Skeletal muscle cell (primary cell): ENCODE measurements at places on chromosomes 7 and 10.

DNA sequence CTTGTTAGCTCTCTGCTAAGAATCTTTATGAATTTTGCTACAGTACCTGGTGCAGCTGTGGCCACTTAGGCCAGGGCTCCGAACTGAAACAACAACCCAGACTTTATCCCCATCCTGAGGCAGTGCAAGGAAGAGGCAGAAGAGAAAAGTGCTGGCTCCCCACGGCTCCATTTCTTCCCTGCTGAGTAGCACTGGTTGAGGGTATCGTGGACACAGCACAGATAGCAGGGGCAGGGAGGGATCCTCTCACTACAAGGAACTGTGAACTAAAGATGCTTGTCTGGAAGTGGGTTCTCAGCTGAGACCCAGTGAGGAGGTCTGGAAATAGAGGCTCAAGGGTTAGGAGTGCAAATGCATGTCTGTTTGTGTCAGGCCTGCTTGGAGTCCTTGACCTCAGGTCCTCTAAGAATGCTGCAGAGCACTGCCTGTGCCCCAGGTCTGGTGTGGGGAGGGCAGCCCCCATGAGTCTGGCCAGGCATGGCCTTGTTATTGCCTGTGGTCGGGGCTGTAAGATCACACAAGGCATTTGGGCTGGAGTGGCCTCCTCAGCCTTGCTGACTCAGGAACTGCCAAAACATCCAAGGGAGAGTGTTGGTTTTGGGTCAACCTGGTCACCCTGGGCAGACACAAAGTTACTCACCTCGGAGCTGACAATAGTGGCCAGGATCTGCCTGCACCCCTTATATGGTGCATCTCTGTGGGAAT lies 58.1 kb downstream of the DMBT1 start:
- no peak for DNase-seq

DNA sequence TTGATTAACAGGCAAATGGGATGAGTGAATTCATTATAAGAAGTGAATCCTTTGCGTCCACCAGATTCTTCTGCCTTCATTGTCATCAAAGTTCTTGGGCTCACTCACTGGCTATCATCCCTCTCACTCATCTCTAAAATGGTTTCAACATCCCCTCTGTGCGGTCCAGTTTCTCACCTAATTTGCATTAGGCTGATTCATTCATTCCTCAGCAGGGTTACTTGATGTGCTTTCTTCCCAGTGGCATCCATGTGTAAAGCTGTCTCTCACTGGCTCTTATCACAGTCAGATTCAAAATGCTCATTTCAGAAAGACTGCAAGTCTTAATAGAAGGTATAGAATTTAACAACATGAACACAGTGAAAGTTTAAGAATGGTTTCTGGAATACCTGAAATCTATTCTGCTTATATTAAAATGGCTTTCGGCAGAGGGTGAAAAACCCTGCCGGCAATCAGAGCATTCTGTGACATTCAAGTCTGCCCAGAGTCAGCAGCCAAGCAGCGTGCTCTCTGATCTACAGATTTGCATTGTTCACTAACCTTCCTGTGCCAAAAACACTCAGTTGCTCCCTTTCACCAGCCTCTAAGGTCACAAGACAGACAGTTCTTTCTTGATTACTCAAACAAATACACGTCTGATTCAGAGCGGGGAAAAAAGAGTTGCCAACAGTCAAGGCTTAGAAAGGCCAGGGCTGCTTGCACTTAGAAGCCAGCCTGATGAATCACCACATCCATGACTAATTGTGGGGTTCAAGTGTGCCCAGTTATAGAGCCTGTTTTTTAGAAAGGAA lies 106.7 kb downstream of the TES start:
- DNase-seq = peak; percentile 99

GRCh38 chr7:6130007-6130587 lies 98.9 kb downstream of the ANKRD61 start:
- DNase-seq = no peak

- DNase-seq = peak; percentile 56
Observed at GRCh38 chr7:80876894-80877414, 41.9 kb downstream of the SEMA3C start.

DNA sequence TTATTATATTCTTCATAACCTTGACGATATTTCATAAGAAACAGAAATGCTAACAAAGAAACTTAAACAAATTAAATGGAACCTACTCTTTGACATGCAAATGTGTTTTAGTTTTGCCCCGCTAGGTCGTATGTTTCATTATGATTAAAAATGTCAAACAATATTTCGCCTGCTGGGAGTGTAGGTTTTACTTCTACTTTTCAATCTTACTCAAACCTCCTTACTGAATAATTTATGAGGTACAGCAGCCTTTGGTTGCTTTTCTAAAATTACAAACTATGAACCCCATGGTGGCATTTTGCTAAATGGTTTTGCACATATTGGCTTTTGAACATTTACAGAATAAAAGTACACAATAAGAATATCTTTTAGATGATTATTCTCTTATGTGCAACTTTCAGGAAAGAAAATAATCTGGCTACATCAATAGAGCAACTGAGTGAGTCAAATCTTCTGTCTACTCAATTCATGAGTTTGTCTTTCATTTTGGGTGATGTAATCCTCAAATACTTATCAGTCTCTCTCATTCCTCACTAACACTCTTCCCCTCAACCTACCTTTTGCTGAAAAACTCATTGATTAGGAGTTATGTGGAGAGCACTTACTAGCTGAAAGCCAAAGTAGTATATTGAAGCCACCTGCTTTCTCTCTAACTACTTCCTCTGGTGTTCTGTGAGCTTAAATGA lies 1226.4 kb downstream of the XPNPEP1 start:
- DNase-seq = no peak

- no peak for DNase-seq
Observed at GRCh38 chr7:92682903-92683539, 92.8 kb upstream of the FAM133B start.

- DNase-seq = no peak
Observed at GRCh38 chr7:157016024-157016351, 5.5 kb upstream of the MNX1 start.

GRCh38 chr7:158107806-158108205 lies 479.8 kb downstream of the PTPRN2 start:
- no peak for DNase-seq

GRCh38 chr7:26179826-26180497 lies 20.6 kb downstream of the HNRNPA2B1 start:
- no peak for DNase-seq

GRCh38 chr10:29788113-29788512 lies 153.3 kb upstream of the SVIL start:
- DNase-seq = no peak

DNA sequence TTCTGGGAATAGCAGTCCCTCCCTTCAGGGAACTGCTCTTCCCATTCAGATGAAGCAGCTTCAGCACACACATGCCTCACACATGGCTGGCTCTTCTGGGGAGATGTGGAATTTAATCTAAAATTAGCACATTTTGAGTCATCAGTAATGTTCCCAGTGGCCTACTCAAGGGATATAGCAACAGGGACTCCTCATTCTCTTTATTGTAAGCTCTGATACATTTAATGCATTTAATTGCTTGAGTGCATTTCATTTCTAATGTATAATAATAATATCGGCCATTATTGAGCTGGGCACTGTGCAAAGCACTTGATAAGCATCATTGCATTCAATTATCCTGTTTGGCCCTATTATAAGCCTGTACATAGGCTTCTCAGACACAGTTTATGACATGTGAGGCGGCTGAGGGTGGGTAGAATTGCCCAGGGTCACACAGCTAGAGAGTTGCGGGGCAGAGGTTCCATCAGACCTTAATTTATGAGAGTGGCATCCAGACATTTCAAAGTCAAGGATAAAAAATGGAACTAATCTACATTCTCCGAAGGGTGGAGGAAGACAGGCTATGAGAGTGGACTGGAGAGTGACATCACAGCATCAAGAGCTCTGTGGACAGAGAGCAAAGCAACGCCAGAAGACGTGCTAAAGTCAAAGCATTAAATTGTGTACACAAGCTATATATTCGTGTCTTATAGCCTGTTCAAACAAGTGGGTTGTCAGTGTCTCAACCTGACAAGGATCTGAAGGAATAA lies 76.8 kb downstream of the LANCL2 start:
- DNase-seq = peak; percentile 33

DNA sequence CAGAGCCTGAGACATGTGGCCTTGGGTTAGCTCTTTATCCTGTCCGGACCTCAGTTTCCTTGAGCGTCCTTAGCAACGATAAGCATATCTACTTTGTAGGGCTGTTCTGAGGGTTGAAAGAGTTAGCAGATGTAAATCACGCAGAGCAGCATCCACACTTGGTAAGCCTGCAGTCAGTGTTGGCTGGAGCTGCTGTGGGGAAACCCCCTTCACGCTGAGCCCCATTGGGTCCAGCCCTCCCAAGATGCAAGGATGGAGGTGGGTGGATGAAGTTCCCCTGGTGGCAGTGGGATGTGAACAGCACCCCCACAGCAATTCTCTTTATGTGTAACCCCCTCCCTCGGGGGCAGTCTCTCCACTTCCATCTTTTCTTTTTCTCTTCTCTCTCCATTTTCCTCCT lies 109.9 kb downstream of the PLXNA4 start:
- no peak for DNase-seq

- no peak for DNase-seq
Observed at GRCh38 chr7:132049462-132050304, 493.3 kb upstream of the PODXL start.

GRCh38 chr10:124306922-124307371 lies 111.8 kb downstream of the OAT start:
- DNase-seq = no peak

DNA sequence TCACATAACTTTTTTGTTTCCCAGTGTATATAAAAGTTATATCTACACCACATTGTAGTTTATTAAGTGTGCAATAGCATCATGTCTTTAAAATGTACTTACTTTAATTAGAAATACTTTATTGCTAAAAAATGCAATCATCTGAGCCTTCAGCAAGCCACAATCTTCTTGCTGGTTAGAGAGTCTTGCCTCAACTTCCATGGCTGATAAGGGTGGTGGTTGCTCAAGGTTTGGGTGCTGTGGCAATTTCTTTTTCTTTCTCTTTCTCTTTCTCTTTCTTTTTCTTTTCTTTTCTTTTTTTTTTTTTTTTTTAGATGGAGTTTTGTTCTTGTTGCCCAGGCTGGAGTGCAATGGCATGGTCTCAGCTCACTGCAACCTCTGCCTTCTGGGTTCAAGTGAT lies 360.0 kb downstream of the MAGI2 start:
- no peak for DNase-seq

GRCh38 chr7:109020251-109020650 lies 450.6 kb downstream of the DNAJB9 start:
- no peak for DNase-seq

- no peak for DNase-seq
Observed at GRCh38 chr7:11592699-11593098, 239.3 kb downstream of the THSD7A start.

DNA sequence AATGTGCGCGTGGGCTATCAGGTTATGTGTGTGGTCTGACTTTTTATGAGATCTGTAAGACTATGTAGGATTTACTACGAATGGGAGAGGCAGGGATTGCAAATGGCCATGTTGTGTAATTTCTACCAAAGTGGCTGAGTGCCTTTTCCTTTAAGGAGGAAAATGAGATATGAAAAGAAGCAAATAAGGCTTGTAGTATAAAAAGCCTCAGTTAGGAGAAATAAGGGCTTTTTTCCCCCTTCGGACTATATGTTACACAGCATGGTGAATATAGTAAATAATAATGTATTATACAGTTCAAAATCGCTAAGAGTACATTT lies 447 bp upstream of the GPAM start:
- DNase-seq = no peak

DNA sequence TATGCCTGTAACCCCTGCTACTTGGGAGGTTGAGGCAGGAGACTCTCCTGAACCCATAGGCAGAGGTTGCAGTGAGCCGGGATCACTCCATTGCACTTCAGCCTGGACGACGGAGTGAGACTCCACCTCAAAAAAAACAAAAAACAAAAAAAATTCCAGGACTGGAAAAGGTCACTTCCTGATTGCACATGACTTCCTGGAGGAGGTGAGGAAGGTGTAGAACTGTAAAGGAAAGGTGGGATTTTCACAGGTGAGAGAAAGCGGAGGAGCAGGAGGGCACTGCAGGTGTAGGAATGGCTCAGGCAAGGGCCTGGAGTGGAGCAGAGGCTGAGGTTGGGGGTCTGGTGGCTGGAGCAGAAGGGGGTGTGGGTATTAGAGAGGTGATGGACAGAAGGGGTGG lies 3.2 kb upstream of the MUC3A start:
- no peak for DNase-seq

- DNase-seq = no peak
Observed at GRCh38 chr7:112517487-112517886, 36.7 kb downstream of the LSMEM1 start.

DNA sequence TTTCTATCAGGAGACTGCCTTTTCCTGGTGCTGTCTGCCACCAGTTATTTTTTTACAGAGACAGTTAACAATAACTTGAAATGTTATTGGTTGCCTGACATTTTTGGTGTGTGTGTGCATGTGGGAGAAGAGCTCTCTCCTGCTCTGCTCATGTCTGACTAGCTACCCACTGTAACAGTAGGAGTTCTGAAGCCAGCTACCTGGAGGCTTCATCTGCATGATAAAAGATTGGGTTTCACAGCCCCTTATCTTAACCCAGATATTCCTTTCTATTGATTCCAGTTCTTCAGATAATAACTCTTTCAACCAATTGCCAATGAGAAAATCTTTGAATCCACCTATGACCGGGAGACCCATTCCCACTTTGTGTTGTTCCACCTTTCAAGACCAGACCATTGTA lies 237.4 kb upstream of the PPP1R3A start:
- DNase-seq = no peak

- no peak for DNase-seq
Observed at GRCh38 chr10:111128331-111129180, 51.7 kb downstream of the ADRA2A start.

GRCh38 chr10:60086421-60086820 lies 180.1 kb upstream of the CCDC6 start:
- DNase-seq = no peak

DNA sequence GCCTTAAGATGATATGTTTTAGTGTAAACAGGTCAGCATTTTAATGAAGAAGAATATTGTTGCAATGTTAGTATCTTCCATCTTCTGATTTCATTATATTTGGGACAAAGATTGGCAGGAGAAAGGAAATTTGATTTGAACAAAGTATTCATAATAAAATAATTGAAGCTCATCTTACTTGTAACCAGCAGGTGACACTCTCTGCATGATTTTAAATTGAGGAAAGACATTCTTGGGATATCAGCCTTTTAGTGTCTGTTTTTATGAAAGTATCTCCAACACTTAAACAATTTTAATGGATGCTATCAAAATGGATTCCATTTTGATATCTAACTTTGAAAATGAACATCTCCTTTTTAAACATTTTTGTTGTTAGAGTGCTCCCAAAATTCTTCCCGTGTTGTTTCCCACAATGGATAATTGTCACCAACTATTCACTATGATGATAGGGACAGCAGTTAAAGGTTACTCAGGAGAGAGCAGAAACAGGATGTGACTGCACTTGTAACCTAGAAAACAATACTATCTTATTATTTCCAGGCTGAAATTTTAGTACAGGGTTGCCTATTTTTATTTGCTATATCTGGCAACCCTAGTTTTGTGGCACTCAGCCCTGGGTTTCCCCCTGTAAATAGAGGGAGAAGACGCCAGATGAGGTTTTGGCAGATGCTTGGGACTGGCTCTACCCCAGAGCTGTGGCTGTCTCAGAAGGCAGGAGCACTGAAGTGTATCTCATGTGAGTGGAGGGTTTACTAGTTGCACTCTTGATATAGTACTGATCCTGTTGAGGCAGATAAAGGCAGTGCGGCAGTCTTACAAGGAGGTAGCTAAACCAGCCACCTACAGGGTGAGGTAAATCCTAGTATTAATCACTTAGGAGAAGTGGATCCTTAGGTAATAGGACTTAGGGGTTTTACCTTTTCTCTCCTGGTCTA lies 31.0 kb upstream of the ABCB4 start:
- DNase-seq = no peak

GRCh38 chr7:10731253-10731773 lies 242.4 kb upstream of the PHF14 start:
- DNase-seq = no peak
